B cell (primary cell): ENCODE measurements at places on chromosomes 4 and X. TPM values are rescaled to one million over a fixed set of nuclear protein-coding genes. Genes with fewer than 3 reads are reported as not detected.

UBA6 gene
- 64.0 and 85.6 TPM in 2 replicates for total RNA-seq

DNA sequence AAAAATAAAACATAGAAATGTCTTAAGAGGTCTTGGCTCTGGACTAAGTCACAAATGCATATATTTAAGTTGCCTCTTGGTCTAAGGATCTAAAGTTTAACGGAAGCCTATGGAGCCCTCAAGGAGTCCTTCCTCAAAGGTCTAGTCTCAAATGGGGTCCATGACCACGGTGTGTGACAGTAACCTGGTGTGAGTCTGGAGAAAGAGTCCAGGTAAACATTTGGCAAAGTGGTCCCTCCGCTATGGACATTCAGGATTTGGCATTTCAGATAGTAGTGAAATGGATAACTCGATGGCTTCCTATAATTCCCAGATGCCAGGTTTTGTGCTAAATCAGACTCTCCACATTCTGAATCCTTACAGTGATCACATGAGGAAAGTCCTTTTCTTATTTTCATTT, 44.2 kb downstream of the RHOH start:
- DNase-seq, result no peak

GRCh38 chr4:58113126-58113525, 1002.9 kb upstream of the IGFBP7 start:
- DNase-seq, result no peak

DNA sequence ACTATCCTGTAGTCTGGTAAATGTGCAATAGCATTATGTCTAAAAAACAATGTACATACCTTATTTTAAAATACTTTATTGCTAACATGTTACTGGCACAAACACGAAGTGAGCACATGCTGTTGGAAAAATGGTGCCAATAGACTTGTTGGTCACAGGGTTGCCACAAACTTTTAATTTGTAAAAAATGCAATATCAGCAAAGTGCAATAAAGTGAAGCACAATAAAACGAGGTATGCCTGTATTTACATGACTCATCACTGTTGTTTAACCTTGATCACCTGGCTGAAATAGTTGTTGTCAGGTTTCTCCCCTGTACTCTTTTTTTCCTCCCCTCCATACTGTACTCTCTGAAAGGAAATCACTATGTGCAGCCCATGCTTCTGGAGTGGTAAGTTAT, 56.5 kb downstream of the KLF8 start:
- DNase-seq, result no peak
